Gastroesophageal sphincter (tissue), 4 donors: ENCODE measurements at places on chromosomes 1 and 21.

DNA sequence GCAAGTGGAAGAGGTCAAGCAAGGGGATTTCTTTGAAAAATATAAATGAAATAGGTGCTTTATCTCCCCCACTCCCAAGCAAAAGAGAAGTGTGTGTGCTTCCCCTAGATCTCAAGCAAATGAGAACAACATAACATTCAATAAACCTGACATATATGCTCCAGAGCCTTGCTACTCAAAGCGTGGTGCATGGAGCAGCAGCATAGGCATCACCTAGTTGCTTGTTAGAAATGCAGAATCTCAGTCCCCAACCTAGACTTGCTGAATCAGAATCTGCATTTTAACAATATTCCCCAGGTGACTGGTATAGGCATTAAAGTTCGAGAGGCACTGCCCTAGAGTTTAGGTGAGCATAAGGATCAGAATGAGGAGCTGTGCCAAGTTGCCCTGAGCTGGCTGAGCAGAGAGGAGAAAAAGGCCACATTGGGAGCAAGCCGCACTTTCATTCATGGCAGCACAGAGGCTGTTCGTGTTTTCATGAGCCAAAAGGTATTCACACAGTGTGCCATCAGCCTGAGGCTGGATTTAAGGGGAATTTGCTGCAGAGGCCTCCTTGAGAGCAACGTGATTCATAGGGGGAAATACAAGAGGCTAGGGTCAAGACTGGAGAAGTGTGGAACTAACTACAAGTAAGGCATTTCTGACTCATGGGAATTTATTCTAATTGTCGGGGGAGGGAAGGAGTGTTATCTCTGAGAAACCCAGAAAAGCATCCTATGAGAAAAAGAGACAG lies 14.3 kb upstream of the LPAR3 start:
- no peak for ATAC-seq

DNA sequence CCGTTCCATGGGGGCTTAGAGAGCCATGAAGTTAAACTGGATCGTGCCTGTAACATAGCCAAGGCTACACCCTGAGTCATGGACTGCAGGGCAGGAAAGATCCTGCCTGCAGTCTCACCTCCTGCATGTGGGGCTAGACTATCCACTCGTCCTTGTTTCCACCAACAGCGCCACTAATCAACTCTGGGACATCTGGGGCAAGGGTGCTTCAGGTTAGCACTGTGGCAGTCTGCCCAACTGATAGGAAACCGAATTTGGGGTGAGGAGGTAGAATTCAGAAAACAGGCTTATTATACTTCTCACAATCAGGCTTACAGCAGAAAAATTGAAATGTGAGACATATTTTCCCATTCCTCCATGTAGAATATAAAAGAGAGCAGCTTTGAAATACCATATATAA lies 85.2 kb upstream of the ADAM30 start:
- ATAC-seq: no peak

GRCh38 chr1:110752941-110753725 lies 78.4 kb upstream of the KCNA3 start:
- ATAC-seq: no peak

- ATAC-seq: no peak
These were observed 110.7 kb downstream of the TNR start for GRCh38 chr1:175632667-175633066.

DNA sequence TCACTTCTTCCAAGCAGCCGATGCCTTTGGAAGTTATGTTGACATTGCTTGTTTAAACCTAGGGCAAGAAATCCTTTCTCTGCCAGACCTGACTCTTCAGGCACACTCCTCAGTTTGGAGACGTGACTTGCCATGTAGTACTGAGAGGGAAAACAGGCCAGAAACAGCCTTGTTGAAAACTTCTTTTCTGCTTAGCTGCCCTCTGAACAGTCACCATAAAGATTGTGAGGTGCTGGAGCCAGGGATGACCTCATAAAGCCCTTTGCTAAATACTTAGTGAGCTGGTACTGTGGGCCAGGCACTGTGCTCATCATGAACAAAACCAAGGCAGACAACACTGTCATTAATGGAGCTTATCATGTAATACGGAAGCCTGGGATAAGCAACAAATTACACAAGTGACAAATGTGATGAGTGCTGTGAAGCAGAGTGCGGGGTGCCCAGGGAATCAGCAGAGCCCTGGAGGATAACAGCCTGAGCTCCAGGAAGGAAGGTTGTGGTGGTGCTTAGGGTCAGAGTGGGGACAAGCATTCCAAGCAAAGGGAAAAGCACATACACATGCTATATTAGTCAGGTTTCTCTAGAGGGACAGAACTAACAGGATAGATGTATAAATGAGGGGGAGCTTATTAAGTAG lies 42.4 kb downstream of the MTARC1 start:
- ATAC-seq: peak; percentile 20

- peak; percentile 89 for ATAC-seq
These were observed 362 bp upstream of the DYNLT4 start for GRCh38 chr1:44807364-44808062.

- ATAC-seq: no peak
These were observed 569.6 kb upstream of the ADGRL2 start for GRCh38 chr1:81230983-81231728.

DNA sequence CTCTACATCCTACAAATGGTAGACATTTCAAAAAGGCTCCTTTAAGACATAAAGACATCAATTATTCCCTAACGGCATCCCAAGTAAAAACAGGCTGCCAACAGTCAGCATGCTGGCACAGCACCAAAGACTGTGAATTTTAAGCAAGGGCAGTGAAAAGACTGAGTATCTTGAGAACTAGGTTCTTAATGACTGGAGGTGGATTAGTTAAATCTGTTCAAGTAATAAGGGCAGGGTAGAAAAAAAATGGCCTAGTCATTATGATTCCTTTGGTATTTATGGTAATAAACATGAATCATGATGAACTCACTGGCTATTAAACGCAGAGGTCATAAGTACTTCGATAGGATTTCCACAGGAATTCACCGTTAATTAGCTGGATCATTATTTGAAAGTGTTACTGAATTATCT lies 75.2 kb downstream of the KIFAP3 start:
- no peak for ATAC-seq

DNA sequence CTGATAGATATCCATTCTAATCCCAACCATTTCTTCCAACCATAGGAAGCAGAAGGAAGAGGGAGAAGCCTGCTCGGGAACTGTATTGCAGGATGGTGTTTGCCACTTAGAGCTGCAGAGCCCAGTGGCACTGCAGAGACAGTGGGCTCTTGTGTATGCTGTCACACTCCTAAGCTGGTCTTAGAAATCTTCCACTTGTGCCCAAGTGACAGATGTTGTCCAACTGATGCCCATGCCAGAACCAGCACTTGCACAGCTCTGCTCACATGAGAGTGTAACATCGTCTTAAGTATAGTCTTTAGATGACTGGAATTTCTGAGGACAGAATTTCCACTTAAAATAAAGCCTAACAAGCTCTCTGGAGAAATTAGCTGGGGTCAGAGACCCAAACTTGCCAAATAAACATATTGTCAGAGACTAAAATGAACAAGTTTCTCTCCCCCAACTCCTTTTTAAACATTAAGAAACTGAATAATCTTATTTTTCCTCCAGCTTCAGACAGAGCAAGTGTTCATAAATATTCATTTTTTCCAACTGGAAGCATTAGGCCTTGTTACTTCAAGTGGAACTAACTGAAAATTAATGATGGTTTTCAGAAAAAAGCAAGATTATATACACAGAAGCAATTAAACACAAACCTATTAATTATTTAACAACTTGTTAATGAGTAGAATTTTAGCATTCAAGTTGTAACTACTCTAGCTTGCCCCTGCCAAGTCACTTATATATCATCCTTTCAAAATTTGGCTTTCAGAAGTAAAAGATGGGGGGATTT lies 577.3 kb downstream of the AJAP1 start:
- ATAC-seq: no peak

DNA sequence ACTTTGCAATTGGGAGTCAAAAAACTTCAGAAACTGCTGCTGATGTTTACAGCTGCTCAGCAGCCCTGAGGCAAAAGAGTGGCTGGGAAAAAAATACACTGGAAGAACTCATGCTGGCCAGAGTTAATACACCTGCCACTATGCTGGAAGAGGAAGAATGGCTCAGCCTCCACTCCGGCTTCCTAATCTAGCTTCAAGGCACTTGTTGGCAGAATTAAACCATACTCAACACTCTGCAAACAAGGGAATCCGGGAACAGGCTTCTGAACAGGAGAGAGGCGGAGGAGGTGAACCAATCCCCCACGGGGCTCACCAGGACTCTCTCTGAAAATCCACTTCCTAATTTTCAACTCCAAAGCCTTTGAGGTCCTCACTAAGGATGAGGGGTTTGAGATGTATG lies 120.1 kb downstream of the CCDC185 start:
- no peak for ATAC-seq

- peak; percentile 49 for ATAC-seq
These were observed at the start of gene SH3D21 for GRCh38 chr1:36306210-36306901. Gene SH3D21, plus strand, starts transcription at chr1:36306368. Its CDS starts 53 bp downstream, at chr1:36306421.

- peak; percentile 63 for ATAC-seq
These were observed 871 bp upstream of the ETS2 start for GRCh38 chr21:38804789-38805327.
